Stimulated activated CD8-positive, alpha-beta memory T cell treated with anti-CD3 and anti-CD28 coated beads, Interleukin-15, amount 100 ng/mL, for 24 hours (primary cell): ENCODE measurements at places on chromosomes 4 and X.

- DNase-seq, result no peak
Measured at GRCh38 chr4:84530871-84531270, 31.8 kb upstream of the NKX6-1 start.

GRCh38 chr4:82585690-82586435, 24.1 kb upstream of the TMEM150C start:
- no peak for DNase-seq

DNA sequence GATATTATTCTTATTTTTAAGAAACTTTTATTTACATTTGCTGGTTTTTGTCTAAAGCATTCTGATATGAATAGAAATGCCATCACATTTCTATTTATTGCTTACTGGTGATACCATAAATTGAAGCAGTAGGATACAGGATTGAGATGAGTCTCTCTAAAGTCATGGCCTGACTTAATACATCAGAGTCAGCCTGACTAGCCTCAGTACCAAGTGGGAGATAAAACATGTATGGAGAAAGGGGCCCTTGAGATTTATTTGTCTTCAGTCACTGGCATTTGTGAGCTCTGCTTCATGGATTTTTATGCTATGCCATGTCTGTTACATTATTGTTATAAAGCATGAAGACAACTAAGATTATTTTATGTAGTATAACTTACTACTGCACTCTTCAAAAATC, 465.5 kb downstream of the ADGRL3 start:
- no peak for DNase-seq

GRCh38 chr4:128516301-128516969, 228.8 kb upstream of the PGRMC2 start:
- no peak for DNase-seq

GRCh38 chr4:48710446-48711209, 69.5 kb downstream of the FRYL start:
- DNase-seq, result no peak
